ENCODE measurements at places on chromosomes 12 and 14. TPM values are rescaled to one million over a fixed set of nuclear protein-coding genes. Genes with fewer than 3 reads are reported as not detected.

CD163L1 gene
- total RNA-seq: 0.49 TPM

GNG2 gene
- 103 TPM for total RNA-seq

BCL2L14 gene
- total RNA-seq: 2.2 TPM

DNA sequence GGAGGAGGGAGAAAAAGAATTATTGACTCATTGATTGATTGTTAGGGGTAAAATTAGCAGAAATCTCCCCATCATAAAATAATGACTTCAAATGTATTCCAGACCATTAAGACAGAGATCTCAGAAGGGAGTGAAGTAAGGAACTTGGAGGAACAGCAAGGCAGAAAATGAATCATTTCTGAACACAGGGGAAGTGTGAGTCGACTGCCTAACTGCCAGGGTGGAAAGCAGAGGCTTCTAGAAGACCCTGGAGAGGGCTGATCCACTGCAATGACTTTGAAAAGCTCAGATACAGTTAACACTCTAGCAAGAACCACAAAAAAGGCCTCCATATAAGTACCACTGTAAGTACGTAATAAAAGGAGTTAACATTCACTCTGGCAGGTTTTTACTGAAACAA is 9.7 kb downstream of the GLTP start:
- DNase-seq: no peak

DNA sequence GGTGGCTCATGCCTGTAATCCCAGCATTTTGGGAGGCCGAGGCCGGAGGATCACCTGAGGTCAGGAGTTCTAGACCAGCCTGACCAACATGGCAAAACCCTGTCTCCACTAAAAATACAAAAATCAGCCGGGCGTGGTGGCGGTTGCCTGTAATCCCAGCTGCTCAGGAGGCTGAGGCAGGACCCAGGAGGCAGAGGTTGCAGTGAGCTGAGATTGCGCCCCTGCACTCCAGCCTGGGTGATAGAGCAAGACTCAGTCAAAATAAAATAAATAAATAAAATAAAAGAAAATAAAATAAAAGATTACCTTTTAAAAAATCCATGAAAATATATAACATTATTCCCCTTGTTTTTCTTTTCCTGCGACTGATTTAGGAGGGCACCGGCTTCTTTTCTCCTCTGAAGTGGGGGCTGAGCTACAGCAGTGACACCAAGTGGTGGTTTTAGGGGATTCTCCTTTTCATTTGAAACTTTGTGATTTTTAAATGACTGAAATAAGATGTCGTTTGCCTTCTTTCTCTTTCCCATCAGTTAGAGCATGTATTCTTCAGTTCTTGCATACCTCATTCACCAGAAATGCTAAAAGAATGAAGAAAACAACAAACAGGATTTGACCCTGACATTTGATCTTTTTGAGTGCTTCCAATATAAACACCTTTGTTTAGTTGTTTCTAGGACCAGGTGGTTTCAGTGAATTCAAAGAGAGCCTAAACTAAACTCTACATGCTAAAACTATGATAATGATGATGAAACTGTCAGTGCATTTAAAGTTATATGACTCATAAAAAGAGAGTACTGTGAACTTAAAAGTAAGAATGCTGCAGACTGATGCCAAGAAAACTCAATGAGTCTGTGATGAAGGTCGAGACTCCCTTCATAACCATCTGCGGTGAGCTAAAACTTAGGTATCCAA is 22.6 kb upstream of the PKP2 start:
- DNase-seq: no peak

GRCh38 chr12:96434107-96434506 is 33.9 kb upstream of the CDK17 start:
- no peak for DNase-seq

GRCh38 chr12:12439636-12440035 is 82.8 kb downstream of the BORCS5 start:
- DNase-seq: no peak

- no peak for DNase-seq
Measured at GRCh38 chr12:18690653-18691052, 47.2 kb downstream of the PLCZ1 start.

DNA sequence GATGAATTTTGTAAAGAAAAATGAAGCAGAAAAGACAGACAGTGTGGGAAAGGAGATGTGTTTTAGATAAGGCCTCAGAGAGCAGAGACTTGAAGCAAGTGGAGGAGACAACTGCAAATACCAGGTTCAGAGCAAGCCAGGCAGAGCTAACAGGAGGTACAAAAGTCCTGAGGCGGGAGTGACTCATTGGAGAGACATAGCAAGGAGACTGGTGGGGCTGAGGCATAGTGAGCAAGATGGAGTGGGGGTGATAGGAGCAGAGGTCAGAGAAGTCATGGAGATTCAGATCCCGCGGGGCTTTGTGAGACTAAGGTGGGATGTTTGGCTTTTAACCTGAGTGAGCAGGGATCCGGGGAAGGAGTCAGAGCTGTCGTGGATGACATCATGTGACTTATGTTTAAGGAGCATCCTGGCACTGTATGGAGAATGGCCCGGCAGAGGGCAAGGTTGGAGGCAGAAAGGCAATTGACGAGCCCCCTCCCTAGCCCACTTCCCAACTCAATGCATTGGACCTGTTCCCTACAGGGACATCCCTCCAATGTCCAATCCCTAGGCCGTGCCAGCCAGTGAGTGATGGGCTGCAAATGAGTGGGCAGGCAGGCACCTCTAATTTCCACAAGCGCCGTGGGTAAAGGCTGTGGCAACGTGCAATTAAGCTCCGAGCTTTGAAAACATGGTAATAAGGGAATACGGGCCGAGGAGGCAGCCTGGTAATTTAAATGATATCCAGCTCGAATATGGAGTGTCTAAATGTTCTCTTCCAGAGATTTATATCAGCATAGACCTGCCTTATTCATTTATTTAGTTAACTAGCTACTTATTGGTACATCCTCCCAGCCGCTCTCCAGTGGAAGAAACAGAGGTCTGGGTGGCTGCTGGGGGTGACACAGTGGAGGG is 206.8 kb upstream of the LHX5 start:
- no peak for DNase-seq

PMEL gene
- total RNA-seq: 1.3 TPM

DNA sequence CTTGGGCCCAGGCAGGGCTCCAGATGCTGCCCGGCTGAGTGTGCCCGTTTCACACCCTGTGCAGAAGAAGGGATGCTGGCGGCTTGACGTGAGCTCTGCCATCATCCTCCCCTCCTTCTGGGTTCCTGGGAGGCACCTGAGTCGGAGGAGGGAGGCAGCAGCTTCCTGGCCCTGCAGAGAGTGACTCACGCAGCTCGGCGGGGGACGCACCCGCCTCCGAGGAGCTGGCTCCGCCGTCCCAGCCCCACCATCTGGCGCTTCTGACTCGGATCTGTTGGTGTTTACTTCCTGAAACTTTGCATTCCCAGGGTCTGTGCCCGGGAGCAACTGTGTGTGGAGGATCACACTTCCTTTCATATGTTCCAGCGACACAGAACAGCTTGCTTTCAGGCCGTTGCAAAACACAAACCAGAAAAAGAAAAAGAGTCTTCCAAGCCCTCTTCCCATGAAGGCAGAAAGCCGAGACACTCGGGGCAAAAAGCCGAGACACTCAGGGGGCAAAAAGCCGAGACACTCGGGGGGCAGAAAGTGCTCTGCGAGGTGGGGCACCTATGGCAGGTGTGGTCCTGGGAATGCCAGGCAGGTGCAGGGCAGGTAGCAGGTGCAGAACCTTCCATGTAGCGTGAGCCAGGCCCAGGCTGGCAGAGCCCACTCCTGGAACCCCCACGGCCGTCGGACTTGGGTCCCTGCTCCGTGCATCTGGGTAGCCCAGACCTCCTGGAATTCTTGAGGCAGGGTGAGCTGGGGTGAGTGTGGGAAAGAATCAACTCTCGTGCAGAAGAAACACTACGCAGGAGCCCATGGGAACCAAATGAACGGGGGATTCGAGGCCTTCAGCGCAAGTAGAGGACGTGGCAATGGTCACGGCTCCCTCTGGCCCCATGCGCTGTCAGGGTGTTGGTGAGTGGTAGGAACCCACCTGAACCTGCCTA is 27.6 kb upstream of the GALNT9 start:
- no peak for DNase-seq

DNA sequence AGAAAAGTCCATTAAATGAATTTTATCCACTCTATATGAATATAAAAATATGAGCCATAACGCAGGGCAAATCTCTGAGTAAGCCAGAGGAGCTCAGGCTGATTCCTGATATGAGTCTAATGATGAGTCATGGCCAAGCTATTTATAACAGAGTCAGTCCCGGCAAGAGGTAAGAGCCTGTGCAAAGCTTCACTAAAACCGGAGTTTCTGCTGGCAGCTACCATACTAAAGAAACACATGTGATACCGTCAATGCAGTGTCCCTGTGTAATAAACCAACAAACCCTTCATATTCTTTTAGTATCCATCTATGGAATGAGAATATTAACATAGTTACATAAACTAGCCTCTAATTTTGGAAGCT is 319.4 kb downstream of the KCNC2 start:
- no peak for DNase-seq

SLC35F4 gene
- total RNA-seq: not detected

PIANP gene
- 0.08 TPM for total RNA-seq

CCDC88C gene
- 71.3 TPM for total RNA-seq

- no peak for DNase-seq
Measured at GRCh38 chr14:34266344-34266743, 195.7 kb downstream of the SPTSSA start.

GRCh38 chr12:129101404-129101803 is 248.1 kb downstream of the GLT1D1 start:
- DNase-seq: no peak

KCNK13 gene
- not detected for total RNA-seq

DNA sequence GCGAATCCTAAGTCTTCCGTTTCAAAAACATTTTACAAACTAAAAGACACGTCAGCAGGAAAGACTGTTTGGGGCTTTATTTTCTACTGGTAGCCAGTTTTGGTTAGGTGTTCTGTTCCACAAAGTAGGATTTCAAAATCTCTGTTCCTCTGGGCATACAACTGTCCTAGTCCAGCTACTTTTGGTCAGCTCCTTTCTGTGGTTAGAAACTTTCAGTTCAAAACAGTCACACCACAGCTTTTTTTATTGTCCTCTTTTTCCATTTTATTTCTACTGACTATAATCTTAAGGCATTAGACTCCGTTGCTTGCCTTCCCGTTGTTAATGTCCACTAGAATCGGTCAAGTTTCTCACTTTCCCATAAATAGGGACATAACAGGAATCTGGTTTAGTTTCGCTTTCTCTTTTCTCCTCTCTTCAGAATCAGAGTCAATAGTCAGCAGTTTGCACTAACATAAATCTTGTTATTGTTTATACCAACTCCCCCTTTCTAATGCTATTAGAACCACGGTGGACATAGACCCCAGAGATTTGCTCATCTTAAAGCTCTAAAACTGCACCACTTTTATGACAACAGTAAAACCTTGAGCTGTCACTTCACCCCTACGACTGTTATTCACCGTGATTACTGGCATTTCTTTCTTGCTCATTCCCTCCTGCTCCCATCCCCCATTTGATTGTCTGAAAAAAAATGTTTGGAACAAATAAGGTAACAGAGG is 41.5 kb upstream of the NPAS3 start:
- DNase-seq: no peak

NYNRIN gene
- 0.15 TPM for total RNA-seq

GRCh38 chr12:112924986-112925385 is 13.3 kb upstream of the OAS3 start:
- DNase-seq: peak; percentile 36

DNA sequence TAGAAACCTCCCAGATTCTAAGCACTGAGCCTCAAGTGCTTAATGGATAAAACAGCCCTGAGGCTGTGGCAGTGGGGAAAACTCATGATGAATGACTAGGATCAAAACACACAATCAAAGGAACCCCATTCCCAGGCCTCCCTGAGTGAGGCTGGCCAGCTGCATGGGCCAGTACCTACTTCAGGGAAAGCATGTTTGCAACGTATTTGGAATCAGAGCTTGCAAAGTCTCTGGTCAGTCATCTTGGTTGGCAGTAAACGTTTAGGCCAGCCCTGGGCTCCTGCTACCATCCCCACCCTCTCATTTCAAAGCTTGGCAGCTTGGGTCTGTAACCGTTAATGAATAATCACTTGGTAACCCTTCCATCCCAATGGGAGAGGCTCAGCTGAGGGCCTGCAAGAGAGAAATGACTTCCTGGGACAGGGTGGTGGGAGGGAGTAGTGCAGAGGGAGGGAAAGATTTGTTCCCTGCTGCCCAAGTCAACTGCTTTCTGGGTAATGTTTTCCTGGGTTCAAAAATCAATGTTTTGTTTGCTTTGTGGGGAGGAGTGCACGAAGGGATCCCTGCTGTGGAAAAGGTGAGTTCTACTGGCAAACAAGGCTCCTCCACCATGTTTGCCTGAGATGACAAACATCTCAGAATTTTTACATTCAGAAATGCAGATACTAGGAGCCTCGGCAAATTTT is 2.0 kb upstream of the RNASE8 start:
- DNase-seq: no peak

DNA sequence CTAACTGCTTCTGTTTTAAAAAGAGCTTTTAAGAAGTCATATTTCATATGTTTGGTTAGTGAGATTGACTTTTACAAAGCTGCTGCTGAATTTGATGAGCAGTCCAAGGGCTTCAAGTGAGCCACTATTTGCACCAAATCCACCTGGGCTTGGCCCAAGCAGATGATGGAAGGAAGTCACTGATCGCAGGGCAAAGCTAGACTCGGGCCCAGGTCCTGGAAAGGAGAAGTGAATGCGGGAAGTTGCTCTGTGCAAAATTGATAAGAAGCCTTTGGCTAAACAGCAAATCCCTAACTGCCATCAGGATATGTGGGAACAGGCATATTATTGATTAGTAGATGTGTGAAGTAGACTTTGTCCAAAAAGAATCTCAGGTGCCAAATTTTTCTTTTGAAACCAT is 30.5 kb downstream of the PLXNC1 start:
- no peak for DNase-seq

DNA sequence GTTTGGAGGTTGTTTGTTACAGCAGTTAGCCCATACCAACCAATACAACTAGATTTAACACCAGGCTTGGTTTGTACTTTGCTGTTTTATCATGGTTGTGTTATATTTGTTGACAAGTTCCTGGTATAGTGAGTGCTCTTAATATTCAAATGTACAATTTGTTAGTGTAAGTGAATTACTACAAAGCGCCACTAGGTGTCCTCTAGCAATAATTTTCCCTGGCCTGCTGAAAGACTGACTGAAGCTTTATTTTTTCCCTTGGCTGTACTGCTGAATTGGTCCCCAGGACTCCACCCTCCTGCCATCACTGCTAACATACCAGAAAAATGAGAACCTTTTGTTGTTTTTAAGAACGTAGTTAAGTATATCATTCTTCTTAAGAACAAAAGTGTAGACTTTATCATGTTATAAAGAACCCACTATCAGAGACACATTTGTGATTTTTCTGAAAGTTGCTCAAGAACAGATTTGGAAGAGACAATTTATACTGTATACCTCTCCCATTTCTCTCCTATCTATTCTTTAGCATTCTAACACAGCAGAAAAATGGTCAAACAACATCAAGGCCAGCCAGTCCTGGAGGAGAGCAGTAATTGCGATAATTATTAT is 75.3 kb upstream of the FAR2 start:
- DNase-seq: no peak

DNA sequence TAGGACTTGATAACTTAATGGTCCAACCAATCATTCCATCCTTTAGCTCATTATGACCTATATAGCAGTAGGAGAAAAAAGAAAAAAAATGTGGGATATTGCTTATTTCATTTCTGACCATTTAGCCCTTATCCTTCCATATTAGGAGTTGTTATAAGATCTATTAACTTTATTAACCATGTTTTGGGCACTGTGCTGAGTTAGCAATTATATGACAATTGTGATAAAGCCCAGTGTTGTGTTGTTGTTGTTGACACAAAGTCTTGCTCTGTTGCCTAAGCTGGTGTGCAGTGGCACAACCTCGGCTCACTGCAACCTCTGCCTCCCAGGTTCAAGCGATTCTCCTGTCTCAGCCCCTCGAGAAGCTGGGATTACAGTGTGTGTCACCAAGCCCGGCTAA is 569.7 kb upstream of the FOXG1 start:
- DNase-seq: no peak

GRCh38 chr12:52832451-52832850 is 1.7 kb downstream of the KRT79 start:
- no peak for DNase-seq

Data from GM12878 (cell line).